ENCODE measurements at places on chromosomes 16 and 17.

GRCh38 chr16:8576141-8577004 is 13.9 kb downstream of the TMEM114 start:
- no peak for DNase-seq

DNA sequence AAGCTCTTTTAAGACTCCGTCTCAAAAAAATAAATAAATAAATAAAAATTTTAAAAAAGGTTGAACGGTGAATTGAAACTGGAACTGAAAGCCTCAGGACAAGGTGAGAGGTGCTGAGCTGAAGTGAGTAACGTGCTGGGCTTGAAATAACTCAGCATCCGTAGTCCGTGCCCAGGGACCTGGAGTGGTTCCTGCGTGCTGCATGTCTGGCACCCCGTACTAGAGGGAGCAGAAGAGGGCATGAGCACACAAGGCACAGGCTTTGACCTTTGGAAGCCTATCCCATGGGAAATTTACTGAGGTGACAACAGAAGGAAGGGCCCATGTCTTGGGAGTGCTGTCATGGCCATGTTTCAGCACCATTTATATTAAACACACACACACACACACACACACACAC is 4.5 kb upstream of the MEIOB start:
- DNase-seq = no peak

GRCh38 chr16:17629936-17630335 is 159.2 kb upstream of the XYLT1 start:
- no peak for DNase-seq

DNA sequence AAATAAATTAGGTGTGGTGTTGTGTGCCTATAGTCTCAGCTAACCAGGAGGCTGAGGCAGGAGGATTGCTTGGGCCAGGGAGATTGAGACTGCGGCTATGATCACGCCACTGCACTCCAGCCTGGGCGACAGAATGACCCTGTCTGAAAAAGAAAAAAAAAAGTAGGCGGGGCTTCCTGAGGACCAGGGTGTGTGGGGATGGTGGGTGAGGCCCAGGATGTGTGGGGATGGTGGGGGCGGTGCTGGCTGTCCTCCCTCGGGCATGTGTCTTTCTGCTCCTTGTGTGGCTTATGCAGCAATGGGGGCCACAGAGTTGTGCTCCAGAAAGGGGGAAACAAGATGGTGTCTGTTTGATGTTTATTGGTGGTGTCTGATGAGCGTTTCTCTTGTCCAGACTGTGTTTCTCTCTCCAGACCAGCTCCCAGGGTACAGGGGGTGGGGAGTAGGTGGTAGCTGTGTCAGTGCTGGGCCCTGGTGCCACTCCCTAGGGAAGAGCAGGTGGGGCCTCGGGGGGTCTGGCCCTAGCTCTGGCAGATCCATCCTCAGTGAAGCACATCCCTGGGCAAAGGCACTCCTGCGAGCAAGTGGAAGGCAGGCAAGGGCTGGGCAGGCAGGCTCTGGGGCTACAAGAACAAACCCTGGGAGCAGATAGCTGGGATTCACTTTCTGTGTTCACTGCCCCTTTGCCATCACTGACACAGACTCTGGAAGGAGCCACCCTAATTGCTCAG is 2.3 kb downstream of the LCAT start:
- no peak for DNase-seq

DNA sequence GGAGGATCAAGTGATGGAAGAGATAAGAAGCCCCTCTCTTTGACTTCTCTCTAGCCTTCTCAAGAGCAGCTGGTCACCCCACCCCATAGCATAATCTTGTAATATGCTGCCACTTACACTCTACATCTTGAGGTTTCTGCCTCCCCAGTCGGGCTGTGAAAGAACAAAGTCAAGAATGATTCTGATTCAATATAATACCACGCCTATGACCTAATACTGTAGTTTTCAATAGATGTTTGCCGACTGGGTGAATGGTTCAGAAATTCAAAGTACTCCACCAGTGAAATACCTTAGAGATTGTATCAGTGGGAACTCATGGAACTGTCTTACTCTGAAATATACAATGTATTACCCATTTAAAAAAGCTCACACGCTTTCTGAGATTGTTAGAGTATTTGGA is 93.0 kb upstream of the ZFHX3 start:
- DNase-seq = peak; percentile 47

DNA sequence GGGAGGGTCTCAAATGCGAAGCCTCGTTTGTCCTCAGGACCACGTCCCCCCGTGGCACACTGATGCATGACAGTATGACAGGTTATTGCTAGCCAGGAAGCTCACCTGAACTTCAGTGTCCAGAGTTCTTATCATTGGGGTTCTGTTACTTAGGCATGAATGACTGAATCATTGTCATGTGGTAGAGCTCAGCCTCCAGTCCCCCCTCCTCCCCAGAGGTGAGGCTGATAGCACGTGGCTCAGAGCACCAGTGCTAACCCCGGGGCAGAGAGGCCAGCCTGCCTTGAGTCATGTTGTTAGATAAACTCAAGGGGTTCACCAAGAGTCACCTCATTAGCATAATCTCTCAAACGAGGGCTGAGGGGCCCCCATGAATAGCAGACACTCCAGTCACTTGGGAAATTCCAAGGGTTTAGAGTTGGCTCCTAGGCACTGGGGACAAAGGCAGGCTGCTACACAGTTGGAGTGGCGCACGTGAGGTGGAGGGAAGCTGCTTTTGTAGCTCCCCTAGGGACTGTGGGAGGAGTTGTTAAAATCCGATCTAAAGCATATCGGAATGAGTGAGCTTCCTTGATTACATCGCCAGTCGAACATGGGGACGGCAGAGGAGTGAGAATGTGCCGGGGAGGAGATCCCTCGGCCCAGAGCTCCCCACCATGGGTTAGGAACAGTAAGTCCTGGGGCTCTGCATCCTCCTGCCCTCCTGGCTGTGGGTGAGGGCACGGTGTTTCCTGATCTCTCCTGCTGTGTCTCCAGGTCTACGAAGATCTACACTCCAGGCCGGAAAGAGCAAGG is 18.2 kb downstream of the DHX38 start:
- no peak for DNase-seq

DNA sequence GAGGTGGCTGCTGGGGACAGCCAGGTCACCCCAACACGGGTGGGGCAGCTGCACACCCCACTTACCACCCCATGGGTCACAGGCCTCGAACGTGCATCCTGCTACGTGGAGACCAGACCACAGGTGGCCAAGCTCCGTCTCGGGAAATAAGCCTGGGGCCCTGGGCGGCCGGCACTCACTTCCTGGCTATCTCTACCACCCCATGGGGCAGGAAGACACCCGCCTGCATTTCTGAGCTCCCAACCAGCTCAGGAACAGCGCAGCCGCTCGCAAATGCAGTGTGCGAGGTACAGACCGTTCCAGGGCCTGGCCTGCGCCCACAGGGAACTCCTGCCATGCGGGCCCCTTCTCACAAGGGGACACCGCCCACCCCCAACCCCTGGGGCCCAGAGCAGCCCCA is 4.9 kb upstream of the GNG13 start:
- DNase-seq = no peak

DNA sequence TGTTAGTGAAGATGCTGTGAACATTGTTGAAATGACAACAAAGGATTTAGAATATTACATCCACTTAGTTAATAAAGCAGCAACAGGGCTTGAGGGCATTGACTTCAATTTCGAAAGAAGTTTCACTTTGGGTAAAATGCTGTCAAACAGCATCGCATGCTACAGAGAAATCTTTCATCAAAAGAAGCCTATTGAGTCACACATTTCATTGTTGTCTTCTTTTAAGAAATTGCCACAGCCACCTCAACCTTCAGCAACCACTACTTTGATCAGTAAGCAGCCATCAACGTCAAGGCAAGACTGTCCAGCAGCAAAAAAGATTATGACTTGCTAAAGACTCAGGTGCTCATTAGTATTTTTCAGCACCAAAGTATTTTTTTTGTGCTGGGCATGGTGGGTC is 13.2 kb upstream of the MAP2K6 start:
- DNase-seq = no peak

- peak; percentile 9 for DNase-seq
Observed at GRCh38 chr16:24309258-24310142, 53.4 kb downstream of the CACNG3 start.

Measured in fibroblast of lung (primary cell).